ENCODE measurements at places on chromosomes 5 and 9.

DNA sequence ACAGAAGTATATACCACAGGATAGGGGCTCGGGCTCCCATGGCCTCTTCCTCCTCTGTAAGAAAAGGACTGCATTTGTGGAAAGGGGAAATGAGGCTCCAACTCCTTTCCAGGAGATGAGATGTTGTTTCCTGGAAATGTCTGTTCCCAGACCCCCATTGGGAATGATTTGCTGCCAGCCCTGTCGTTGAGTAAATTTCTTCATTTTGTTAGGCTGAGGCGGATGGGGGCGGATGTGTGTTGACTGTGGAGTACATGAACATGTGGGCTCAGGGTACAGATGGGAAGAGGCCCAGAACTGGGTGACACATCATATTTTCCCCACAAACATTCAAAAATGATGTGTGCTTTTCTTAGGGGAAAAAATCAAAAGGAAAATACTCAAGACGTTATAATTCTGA, 28.8 kb upstream of the TNFAIP8 start:
- DNase-seq: no peak

DNA sequence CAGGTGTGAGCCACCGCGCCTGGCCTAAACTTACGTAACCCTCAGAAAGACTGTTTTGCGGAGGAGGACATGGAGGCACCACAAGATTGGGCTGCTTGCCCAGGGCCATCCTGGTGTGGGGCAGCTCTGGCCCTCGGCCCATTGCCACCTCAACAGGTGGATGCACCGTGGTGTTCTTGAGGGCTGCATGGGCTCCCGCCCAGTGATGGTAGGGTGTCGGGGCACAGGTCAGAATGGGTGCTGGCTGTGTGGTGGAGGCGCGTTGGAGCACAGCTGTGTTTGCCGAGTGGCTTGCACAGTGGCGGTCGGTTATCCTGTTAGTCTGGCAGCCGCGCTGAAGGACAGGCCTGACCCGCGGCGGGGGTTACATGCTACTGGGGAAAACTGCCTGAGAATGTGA, 196.9 kb downstream of the CACNA1B start:
- no peak for DNase-seq

- DNase-seq: no peak
Observed at GRCh38 chr5:132639706-132640130, 18.3 kb upstream of the IL13 start.

GRCh38 chr9:126499005-126499910, 114.5 kb upstream of the LMX1B start:
- DNase-seq: no peak

DNA sequence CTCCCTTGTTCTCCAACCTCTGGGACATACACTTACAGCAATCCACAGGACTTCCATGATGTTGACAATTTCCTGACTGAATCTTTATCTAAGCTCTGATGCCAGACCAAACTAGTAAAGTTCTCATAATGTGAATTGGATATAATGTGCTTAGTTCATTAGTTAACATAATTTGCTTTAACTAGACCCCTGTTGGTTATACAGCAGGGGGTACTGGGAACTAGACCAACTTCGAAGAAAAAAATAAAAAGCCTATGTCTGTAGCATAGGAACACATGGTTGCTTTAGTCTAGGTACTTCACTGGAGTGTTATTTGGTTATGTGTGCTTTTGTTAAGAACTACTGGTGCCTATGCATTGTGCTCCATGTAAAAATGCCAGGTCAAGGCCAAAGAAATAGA, 173.8 kb downstream of the ADAMTS6 start:
- no peak for DNase-seq

DNA sequence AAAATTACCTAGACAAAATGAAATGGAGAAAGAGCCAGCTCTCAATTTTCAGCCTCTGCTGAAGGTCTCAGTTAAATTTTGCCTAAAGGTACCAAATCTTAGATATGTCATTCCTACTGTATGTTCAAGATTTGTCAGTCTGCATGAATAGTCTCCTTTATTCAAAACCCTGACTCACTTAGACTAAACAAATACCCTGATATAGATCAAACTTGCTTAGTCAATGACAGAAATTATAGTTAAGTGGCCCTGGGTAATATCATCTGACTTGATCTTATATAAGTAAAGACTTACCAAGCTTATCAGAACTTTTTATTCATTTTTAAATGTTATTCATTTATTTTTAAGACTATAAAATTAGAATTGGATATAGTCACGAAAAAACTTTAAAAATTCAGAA, 12.2 kb downstream of the MEGF9 start:
- no peak for DNase-seq

GRCh38 chr5:135052511-135053145, 18.6 kb upstream of the PITX1 start:
- no peak for DNase-seq
